Neural crest cell (in vitro differentiated cells): ENCODE measurements at places on chromosomes 7 and 10. TPM values are rescaled to one million over a fixed set of nuclear protein-coding genes. Genes with fewer than 3 reads are reported as not detected.

- H3K27me3 ChIP-seq, result no peaks in the 10 kb centered on the region
- DNase-seq, result peak; percentile 20
- peaks cover 12% of the 10 kb centered on the region for H3K4me1 ChIP-seq
- H3K36me3 ChIP-seq, result peaks cover 11% of the 10 kb centered on the region
- H3K4me3 ChIP-seq, result no peak overlapping the region
Observed at GRCh38 chr7:111741811-111742240, 179.5 kb upstream of the IMMP2L start.

GRCh38 chr7:94324380-94325121, 70.1 kb upstream of the COL1A2 start:
- no peak overlapping the region for H3K4me3 ChIP-seq
- H3K4me1 ChIP-seq, result no peaks in the 10 kb centered on the region
- H3K36me3 ChIP-seq, result peaks cover 13% of the 10 kb centered on the region
- H3K27me3 ChIP-seq, result no peaks in the 10 kb centered on the region

- H3K4me1 ChIP-seq, result peaks cover 46% of the 10 kb centered on the region
- H3K4me3 ChIP-seq, result peak overlapping the region; percentile 78
- DNase-seq, result peak; percentile 45
- peaks cover 10% of the 10 kb centered on the region for H3K36me3 ChIP-seq
- H3K27ac ChIP-seq, result peak overlapping the region; percentile 95
Observed at GRCh38 chr10:93991596-93992284, 2.0 kb upstream of the PLCE1 start.

Gene NUTM2A
- 3.0 and 3.7 TPM in 2 replicates for total RNA-seq

Gene TMEM229A
- total RNA-seq, result 10.3 and 10.9 TPM in 2 replicates

Gene SPDYE1
- total RNA-seq, result not detected in 2 replicates

Gene SSC4D
- 1.0 and 1.1 TPM in 2 replicates for total RNA-seq

DNA sequence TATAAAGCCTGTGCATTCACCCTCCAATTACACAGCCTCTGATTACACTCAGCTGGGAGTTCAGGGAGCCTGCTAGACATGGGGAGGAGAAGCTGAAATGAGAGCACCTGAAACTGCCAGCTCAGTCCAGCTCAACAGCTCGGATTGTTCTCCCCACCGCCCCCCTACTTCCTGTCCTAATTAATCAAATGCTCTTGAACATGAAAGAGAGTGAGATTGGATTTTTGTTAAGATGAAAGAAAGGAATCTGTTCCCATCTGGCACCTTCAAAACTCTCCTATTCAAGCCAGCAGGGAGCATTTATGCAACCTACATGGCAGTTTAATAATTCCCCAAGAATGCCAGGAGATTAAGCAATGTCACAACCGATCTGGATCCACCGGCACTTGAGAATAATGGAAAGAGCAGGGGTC, 98.0 kb downstream of the NPSR1 start:
- no peak overlapping the region for H3K4me3 ChIP-seq
- no peaks in the 10 kb centered on the region for H3K36me3 ChIP-seq
- no peaks in the 10 kb centered on the region for H3K27me3 ChIP-seq
- peaks cover 7% of the 10 kb centered on the region for H3K4me1 ChIP-seq
- no peak for DNase-seq
- H3K27ac ChIP-seq, result no peak overlapping the region

Gene BBS9
- total RNA-seq, result 13.9 and 16.2 TPM in 2 replicates

Gene LLCFC1
- not detected in 2 replicates for total RNA-seq

- no peak overlapping the region for H3K27ac ChIP-seq
- H3K36me3 ChIP-seq, result peaks cover 9% of the 10 kb centered on the region
- H3K27me3 ChIP-seq, result no peaks in the 10 kb centered on the region
- H3K4me3 ChIP-seq, result no peak overlapping the region
- peaks cover 22% of the 10 kb centered on the region for H3K4me1 ChIP-seq
Observed at GRCh38 chr7:44383566-44383965, 58.2 kb upstream of the CAMK2B start.

Gene PLXNA4
- total RNA-seq, result 21.7 and 22.9 TPM in 2 replicates

DNA sequence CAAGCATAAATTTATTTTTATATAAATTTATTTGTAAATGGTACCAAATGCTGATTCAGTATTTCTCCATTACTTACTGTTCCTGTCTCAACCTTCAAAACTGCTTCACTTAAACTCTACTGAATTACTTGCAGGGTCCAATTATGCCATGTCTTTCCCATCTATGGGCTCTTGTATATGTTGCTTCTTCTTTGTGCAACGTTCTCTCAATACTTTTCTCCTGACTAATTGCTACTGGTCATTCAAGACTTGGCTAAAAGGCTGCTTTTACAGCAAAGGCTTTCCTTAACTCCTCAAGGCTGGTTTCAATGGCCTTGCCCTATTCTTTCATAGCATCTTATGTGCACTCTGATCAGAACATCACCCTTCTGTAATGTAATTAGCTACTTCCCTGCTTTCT, 67.9 kb downstream of the RNLS start:
- no peaks in the 10 kb centered on the region for H3K27me3 ChIP-seq
- DNase-seq, result no peak
- H3K4me1 ChIP-seq, result no peaks in the 10 kb centered on the region
- no peak overlapping the region for H3K27ac ChIP-seq

DNA sequence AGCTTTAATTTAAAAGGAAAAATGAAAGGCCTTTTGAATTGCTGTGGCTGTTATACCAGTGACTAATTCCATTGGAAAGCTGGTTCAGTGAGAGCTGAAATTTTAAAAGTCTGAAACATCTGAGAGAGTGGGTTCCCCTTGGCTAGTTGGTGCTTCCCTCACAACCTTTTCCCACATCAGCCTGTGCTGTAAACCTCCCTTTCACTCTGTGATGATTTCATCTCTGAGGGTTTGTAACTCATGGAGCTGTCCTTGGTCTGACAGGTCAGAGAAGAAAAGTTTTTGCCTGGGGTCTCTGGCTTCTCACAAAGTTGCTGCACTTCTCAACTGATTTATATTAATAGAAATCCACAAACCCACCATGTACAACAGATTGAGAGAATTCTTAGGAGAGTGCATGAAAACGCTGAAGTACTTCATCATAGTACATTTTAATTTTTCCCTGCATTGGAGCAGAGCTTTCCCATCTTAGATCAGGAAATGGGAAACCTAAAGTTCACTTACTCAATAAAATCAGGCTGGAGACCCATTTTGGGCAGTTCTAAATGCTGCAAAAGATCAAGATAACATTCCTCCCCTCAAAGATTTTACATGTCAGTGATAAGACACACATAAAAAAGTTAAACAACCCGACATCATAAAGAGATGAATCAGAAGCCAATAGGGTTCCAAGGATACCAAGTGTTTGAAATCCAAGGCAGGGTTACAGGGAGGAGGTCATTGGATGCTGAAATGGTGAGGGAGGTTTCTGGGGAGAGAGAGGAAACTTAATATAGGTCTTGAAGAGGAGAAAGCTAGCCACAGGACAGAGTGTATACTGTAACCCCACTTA, 157.0 kb upstream of the MKLN1 start:
- no peaks in the 10 kb centered on the region for H3K27me3 ChIP-seq
- no peak for DNase-seq
- no peaks in the 10 kb centered on the region for H3K36me3 ChIP-seq
- H3K4me1 ChIP-seq, result no peaks in the 10 kb centered on the region
- H3K4me3 ChIP-seq, result no peak overlapping the region
